GM04503 (cell line): ENCODE measurements at places on chromosomes 5 and 9.

- DNase-seq: no peak
Observed at GRCh38 chr5:137899493-137899892, 10.2 kb downstream of the PKD2L2 start.

DNA sequence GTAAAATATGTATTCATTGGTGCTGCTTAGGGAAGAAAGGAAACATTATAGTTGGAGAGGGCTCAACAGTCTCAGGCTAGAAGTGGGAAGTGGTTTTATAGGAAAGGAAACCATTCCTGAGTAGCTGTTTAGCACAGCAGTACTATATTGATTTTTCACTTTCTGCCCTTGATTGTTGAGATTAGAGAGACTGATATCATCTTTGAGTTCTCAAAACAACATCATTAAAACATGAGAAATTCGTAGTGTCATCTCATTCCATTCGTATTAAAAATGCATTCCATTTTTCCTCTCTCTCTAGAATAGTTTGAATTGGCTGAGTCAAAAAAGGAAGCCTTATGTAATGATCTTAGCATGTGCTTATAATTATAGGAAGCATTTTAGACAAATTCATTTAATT, 14.1 kb downstream of the POLR3G start:
- peak; percentile 73 for DNase-seq

DNA sequence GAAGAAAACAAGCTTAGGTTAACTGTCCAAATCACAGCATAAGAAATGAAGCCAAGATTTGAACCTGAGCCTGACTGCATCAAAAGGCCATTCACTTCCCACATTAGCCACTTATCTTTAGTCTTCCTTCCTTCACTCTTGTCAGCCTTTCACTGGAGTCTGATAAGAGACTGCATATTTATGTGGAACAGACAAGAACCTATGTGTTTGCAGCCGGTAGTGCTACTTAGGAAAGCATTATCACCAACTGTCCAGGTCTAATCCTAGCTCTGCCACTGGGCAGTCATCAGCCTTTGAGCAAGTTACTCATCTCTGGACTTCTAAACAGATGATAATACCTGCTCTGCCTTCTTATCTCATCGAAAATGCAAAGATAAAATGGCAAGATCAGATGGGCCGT, 12.1 kb upstream of the ATP6V0E1 start:
- DNase-seq: no peak

DNA sequence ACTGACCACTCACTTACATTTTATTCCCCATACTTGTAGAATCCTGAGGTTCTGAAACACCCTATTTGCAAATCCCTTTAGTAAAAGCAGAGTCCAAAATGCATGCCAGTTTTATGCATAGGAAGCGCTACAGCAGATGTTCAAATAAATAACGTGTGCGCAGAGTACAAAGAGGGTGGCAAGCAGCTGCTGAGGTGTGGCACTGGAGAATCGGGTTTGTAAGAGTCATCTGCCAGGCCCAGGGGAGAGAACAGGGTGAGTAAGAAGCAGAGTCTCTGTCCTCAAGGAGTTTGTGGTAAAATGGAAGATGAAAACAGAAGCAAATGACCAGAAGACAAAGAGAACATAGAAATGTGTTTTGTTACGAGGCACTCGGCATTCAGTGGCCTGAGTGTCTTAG, 288.8 kb downstream of the GLIS3 start:
- no peak for DNase-seq

DNA sequence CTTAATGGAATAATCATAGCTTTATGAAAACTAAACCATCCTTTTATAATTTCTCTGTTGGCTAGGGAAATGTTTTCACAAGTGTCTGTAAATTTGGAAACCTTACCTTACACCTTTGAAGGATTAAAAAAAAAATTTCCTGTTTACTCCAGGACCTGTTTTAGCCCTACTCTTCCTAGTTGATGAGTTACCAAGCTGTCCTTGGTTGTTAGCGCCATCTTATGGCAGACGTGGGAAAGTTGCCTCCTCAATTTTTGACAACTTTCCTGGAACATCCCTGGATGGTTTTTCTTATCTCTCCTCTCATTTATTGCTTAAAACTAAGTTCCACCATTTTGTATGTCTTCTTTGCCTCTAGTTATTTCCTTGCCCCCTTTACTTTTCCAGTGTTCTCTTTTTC, 25.7 kb downstream of the ZSWIM6 start:
- no peak for DNase-seq

DNA sequence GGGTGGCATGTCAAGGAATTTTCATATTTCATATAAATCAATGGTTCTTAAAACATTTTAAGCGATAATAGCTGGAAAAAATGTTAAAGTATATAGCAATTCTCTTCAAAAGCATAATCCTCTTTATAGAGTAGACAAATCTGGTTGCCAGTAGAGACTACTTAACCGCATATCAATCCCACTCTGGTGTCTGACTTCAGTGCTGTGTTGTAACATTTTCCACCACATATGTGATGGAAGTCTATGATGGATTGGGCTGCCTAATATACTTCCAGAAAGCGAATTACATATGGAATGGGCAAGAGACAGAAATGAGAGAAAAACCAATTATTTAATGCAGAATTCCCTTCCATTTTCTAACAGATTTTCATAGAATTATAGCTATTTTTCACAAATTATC, 54.3 kb downstream of the FBN2 start:
- no peak for DNase-seq

GRCh38 chr9:125700791-125701190, 6.2 kb downstream of the MAPKAP1 start:
- DNase-seq: no peak

DNA sequence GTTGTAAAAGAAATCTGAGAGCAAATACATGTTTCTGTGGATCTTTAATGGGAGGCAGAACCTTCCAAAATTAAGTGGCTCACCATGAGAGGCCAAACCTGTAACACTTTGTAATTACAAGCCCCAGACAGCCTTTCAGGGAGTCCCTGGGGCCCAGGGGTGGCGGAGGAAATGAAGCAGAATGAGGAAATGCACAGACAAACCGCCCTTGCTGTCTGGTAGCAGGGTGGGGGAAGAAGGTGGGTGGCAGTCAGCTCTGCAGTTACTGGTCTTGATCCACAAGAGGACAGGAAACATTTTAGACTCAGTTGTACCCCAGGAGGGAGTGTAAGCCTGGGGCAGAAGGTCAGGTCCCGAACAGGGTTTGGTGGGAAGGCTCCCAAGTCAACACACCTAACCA, 6.5 kb downstream of the ARL14EPL start:
- DNase-seq: no peak

DNA sequence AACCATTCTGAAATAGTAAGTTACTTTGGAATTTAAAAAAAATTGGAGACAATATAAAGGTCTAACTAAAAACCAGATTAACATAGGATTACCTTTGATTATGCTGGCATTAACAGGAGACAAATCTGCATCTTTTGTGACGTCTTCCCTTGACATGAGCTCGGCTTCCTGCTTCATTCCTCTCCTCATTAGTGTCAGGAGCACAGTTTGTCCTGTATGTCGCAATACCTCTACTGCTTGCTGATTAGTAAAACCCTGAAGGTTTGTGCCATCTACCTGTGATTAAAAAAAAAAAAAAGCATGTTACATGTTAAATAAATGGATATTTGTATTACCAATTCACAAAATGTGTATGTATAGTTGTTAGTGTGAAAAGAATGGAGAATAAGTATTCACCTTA, 73.7 kb downstream of the MPDZ start:
- DNase-seq: no peak

DNA sequence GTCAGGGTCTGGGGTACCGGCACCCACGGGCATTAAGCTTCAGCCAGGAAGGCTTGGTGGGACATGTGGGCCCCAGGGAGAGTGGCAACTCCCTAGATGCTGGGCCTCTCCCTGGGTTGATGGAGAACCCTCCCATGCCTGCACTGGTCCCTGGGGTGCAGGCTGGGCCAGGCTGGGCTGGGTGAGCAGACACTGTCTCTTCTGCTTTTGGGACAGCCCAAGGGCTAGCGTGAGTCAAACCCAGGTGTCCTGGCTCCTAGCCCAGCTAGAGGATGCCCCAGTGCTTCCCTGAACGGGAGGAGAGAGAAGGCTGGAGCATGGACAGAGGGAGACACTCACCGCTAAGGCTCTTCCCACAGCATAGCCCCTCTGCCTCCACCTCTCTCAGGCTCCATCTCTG, 5.7 kb upstream of the AQP7 start:
- DNase-seq: no peak

- DNase-seq: no peak
Observed at GRCh38 chr5:177316005-177316404, 4.3 kb upstream of the MXD3 start.

- DNase-seq: no peak
Observed at GRCh38 chr5:123515904-123516303, 3.9 kb downstream of the CSNK1G3 start.

DNA sequence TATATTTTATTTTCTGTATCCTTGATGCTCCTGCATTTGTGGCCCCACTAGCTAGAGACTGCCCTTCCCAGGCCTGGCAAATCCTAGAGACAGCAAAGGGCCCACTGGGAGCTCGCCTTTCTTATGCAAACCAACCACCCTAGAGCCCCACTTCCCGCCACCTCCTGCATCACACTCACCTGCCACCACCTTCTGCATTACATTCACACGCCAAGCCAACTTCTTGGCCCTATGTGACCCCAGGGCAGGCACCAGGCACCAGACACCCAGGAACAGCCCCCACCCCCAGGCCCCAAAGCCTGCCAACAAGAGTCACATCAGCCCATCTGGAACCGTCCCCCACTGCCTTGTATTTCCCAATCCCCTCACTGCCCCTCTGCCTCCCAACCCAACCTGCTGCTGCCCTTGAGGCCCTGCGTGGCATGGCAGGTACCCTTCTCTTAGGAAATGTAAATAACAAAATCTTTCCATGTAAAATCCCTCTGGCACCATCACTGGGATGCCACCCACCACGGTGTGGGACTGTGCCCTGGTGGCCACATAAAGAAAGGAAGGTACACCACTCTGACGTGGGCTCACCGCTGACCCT, 22.0 kb downstream of the ROR2 start:
- no peak for DNase-seq

GRCh38 chr9:83419961-83420360, 118.2 kb downstream of the FRMD3 start:
- DNase-seq: no peak

GRCh38 chr9:18061856-18062255, 412.1 kb upstream of the ADAMTSL1 start:
- no peak for DNase-seq

DNA sequence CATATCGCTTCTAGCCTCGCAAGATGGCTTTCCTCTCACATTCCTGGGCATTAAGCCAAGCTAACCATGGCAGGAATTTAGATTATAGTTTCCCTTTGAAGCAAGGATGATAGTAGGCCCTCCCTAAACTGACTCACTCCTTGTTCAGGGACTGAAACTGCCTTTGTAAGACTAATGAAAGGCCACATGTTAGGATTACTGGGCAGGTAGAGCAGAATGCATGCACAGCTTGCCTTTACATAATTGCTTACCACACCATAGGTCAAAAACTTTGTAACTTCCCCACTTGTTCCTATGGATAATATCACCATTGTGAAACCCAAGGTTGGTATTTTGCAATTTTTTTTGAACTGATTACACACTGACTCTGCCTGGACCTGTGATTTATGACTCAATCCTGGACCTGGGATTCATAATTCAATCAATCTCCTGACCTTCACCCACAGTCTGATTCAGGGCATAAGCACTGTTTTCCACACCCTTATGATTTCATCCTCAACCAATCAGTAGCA, 41.0 kb upstream of the PRDM9 start:
- no peak for DNase-seq

GRCh38 chr5:28914297-28914696, 1875.9 kb upstream of the CDH9 start:
- no peak for DNase-seq

- no peak for DNase-seq
Observed at GRCh38 chr9:34381323-34381722, 4.6 kb upstream of the MYORG start.

GRCh38 chr9:77194423-77194822, 17.1 kb downstream of the VPS13A start:
- DNase-seq: no peak

DNA sequence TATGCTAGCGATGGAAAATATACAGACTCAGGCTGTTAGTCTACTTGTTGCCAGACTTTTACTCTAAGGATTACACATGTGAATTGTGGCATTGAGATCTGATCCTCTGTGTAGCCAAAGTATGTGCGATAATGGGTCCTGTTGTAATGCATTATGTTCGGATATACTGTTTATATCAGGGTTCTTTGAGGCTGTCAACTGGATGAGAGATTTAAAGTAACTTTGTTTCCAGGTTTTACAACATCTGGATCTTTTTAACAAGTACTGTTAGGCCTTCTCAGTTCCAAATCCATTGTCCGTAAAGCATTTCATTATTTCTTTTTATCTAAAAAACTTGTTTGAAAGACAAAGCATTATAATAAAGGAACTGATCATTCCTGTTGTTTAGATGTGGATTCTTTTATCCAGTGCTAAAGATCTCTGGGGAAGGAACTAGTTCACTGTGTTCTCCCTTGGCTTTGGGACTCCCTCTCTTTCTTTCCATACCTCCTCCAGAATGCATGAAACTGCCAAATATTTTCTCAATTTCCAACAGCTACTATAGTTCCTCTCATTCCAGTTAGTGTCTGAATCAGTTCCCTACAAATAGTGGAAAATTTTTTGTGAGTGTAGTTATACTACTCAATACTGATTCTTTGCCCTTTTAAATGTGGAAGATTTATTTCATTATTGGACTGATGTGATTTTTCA, 68.8 kb downstream of the HACD4 start:
- DNase-seq: no peak

DNA sequence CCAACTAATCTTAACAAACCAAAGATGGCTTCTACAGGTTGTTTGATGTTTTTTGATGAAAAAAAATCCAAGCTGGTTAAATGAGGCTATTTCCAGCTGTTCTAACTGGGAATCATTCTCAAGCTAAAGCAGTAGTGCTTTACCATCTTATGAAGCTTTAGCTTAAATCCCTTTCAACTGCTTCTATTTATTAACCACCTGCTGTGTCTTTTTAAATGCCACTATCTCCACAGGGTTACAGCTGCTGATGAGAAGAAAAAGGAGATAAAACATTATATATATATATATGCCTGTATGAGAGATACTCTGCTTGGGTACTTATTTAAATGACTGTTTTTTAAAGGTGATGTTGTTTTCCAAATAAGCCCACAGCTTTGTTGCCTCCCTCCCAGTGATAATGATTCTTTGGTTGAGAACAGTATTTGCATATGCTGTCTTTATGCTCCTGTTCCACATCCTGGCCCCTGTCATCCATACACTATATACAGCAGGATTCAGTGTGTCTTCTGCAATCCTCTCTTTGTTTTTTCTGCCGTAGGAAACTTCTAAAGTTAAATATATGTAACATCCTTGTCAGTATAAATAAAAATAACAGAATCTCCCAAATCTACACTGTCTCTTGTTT, 164.0 kb downstream of the PAM start:
- no peak for DNase-seq

- DNase-seq: no peak
Observed at GRCh38 chr5:78060421-78060820, 234.1 kb downstream of the AP3B1 start.
